ENCODE measurements at places on chromosomes 5 and 9.
A peak's percentile ranks its signal among the peaks of the same experiment; 100 is the strongest.

GRCh38 chr5:120852222-120852860 is 388.2 kb downstream of the PRR16 start:
- no peak for DNase-seq

DNA sequence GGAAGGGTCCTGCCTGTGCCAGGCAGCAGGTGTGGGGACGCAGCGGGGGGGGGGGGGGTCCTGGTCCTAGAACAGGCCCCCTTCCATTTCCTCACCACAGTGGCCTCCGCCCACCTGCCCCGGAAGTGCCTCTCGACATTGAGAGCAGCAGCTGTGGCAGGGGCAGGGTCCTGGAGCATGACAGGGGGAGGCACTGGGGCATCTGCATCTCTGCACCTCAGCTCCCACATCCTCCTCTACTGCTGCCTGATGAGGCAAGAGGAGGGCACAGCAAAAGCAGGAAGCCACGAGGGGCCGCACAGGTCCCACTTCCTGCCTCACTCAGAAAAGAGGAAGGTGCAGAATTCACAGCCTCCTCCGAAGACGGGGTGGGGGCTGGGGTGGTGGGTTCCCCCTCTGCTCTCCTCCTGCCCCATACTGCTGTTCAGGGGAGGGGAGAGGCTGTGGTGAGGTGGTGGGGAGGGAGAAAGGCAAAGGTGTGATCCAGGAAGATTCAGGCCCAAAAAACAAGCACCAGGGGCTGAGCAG is 14.8 kb downstream of the AKNA start:
- DNase-seq = peak; percentile 78

- DNase-seq = no peak
Observed at GRCh38 chr5:57681942-57682341, 199.3 kb upstream of the ACTBL2 start.

DNA sequence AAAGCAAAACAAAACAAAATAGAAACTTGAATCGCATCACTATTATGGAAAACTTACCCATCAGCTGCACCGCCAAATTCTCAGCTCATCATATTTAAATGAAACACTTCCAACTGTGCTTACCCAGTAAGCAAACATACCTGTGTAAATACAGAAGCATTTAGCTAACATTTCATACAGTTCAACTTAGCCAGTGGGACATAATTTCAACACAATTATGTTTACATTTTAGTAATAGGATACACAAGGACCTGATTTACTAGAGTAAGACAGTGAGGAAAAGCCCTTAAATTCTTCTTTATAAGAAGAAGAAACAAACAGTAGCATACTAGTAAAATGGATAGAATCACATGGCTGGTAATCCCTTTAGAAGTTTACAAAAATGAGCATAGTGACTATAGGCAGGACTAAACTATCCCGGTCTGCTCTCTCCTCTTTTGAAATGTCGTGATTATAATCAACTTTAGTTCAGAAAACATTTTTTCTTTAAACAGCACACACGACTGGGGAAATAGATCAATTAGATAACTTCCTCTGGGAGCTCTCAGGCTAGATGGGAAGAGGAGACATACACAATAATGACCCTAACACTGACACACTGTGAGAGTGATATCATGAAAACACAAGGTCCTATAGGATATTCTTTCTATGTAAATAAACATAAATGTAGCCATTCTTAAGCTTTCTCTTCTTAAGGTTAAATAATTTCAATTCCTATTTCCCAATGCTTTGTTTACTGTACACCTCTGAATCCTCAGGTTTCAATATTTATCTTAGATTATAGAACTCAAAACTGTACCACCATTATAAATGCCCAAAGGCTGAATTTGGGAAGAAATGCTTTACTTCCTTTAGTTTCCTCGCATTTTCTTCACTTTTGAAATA is 15.9 kb upstream of the CDC20B start:
- no peak for DNase-seq

GRCh38 chr9:4686584-4686983 is 7.2 kb downstream of the CDC37L1 start:
- no peak for DNase-seq

DNA sequence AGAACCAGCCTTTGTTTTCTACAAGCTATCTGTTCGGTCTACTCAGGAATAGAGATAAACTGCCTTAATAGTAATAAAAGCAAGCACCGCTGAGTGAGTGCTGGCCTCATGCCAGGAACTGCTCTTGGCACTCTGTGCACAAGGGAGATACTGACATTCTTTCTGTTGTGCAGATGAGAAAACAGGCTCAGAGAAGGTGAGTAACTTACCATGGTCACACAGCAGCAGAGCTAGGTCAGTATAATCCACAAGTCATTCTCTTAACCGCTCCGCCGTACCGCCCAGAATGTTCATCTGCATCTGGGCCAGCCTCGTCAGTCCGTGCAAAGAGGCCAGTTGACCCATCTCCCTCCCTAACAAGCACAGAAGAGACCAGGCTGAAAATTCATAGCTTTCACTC is 27.4 kb downstream of the QRFP start:
- DNase-seq = no peak

DNA sequence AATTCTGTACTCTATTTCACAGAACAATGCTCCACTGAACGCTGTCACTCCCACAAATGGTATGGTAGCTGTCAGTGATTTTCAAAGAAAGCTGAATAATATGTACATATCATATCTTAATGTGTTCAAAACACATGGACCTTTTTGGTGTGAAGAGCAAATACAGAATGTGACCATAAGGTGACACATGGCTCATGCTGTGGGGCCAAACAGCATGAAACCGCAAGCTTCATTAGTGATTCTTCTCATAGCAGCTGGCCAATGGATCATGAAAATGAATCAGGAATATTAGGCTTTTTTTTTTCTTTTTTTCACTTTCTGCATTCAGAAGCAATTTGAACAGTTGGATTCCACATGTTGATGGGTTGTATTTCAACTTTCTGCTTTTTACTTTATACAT is 54.9 kb upstream of the CDH9 start:
- no peak for DNase-seq

DNA sequence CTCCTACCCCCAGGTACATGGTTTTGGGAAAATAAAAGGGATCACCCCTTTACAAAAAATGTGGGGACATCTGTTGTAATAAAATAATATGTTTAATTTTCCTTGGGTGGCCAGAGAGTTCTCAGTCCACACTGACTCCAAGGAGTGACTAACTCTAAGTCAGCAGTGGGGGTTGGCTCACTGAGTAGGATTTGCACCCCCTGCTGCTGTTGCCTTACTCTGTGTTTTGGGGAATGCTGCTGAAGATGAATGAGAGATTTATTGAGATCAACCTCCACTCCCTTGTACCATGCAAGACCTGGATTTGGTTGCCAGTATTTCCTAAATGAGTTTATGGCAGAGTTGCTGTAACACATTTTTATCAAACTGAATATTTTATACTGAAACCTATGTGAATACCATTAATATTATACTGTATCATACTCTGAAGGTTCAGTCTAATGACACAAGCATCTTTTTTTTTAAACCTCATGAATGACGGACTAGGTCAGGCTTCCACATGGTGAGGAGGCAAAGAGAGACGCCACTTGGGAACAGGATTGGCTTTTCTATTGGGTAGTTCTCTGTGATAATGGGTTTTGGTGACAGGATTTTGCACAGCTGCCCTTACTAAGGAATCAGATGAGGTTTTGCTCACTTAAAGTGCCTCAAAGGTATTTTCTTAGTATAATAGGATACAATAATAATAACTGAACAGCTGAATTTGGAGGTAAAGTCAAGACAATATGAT is 121.3 kb upstream of the OSMR start:
- DNase-seq = no peak
